Lung microvascular endothelial cell (primary cell): ENCODE measurements at places on chromosomes 16 and 17.

DNA sequence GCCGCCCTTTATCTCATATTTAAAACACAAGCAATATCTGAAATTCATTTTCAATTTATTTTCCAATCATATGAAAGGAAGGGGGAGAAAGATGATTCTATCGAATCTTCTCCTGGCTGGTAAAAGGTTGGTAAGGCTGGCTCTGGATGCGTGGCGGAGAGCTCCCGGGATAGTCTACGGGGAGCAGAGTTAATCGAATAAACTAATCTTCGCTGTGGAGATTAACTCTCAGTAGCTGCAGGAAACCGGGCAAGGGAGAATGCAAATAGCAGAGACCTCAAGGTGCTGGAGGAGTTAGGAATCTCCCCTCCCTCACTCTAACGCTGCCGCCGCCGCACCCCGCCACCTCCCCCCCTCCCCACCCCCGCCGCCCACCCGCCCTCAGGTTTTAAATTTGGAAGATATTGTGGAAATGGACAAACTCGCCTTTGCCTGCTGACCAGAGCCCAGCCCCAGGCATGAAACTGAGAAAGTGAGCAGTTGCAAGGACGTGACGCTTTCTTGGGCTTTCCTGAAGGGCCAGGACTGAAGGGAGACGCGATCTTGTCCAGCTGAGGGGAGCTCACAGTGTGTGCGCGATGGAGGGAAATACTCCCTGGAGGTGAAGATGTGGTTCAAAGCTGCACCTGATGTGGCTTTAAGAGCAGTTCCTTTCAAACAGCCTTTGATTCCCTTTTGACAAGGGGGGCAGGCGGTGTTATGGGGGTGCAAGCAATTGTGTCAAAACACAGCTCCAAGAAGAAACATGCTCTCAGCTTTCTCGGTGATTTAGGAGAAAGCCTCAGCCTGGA is 308.2 kb upstream of the IRX3 start:
- DNase-seq = no peak

DNA sequence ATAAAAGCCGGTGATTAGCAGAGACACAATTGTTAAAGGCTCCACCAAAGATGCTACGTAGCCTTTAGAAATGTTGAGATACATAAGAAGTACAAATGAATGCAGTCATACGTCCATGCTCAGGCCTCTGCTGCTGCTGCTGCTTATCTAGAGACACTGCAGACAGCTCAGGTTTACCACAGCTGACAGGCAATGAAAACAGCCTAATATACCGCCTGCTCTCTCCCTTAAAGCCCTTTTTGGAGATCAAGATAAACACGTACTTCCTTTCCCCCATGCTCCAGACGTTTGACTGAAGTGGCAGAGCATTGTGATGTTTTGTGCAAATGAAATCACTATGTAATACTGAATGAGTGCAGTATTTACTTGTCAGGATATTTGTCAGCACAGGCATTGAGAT is 185.3 kb downstream of the AATF start:
- DNase-seq = peak; percentile 22

DNA sequence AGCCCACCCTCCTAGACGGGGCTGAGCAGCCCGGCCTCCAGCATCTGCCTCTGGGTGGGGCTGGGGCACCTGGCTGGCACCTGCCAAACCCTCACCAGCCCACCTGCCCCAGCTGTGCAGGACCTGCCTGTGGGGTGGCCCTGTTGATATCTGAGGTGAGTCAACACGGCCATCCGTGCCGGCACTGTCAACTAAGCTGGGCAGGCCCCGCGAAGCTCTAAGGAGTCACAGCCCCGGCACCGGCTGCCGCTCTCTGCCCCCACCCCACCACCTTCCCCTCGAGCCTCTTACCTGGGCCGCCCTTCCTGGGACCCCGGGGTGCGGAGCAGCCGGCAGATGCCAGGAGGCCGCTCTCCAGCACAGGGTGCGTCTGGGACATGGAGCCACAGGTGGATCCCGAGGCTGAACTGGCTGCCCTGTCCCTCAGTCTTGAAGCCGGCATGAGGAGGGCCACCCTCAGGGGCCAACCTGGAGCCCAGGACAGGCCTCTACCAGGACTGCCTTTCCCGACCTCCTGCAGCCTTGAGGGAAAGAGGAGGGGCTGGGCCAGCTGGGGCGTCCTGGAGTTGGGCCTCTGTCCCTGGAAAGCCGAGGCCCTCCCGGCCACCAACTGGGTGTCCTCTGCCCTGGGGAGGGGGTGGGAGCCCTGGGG is 515 bp downstream of the CBFA2T3 start:
- no peak for DNase-seq

DNA sequence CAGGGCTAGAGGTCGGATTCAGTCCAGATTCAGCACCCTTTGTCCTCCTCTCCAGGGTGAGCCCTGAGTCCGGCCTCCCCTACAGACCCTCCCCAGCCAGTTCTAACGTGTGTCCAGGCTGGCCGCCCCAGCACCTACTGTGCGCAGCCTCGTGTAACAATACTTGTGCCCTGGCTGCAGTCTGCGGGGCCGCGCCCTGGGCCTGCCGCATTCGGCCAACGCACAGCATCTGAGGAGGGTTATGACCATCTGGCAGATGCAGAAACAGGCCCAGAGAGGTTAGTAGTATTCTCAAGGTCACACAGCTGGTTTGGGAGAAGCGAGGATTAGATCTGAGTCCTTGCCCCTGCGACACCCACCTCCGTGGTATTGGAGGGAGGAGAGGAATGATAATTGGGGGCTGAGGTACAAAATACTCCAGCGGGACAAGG is 968 bp downstream of the RIPOR1 start:
- DNase-seq = peak; percentile 30

DNA sequence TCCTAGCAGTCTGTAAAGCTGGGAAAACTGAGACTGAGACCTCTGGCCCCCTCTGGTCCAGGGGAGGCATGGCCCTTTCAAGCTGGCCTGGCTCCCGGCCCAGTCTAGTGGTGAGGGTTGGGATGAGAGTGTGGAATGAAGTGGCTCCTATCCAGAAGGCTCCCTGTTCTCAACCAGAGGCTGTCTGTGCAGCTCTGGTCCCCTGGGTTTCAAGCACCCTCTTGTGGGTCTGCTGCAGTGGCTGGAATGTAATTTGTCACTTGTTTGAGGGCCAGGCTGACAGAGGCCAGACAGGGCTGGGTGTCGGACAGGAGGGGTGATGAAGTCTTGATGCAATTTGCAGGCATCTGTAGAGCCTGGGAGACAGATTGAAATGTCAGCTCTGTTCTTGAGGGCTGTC is 22.1 kb upstream of the PHF12 start:
- DNase-seq = peak; percentile 55

- no peak for DNase-seq
These were observed 15.9 kb downstream of the SLC46A1 start for GRCh38 chr17:28390141-28390540.

- no peak for DNase-seq
These were observed 20.2 kb downstream of the TBCD start for GRCh38 chr17:82772026-82772425.

GRCh38 chr16:66001432-66001831 is 365.1 kb upstream of the CDH5 start:
- no peak for DNase-seq

- no peak for DNase-seq
These were observed 65.8 kb downstream of the RMI2 start for GRCh38 chr16:11411059-11411550.

DNA sequence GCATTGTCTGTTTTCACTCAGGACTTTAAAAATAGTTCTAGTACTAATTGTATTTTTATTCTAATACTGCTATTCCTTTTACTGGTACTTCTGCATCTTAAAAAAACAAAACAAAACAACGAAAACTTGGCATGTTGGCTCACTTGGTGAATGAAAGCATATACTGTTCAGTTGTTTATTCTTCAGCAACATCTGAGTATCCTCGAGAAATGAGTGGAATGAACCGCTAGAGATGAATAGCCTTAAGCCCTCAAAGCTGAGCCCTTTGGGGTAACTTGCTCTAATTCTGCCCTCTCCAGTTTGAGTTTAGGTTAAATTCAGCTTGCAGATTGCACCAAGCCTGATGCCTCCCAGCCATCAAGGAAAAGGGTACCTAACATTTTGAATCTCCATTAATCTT is 126.5 kb downstream of the WWOX start:
- DNase-seq = no peak

DNA sequence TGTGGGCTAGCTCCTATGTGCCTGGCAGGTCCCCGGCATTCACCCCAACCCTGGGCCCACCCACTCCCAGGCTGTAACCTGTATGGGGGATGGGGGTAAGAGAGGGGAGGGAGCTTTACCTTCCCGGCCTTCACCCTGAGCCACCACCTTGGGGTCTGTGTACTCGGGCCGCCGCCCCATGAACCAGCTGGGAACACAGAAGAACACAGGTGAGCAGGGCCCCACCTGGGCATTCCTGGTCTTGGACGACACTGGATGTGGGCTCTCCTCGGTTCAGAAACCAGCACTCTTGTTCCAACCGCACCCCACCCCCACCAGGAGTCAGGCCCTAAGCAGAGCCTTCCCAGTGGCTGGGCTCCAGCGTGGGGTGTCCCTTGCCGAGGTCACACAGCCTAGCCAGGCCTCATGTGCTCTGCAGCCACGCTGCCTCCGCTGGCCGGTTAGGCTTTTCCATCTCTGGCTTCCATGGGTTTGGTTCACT is 18.8 kb downstream of the B9D1 start:
- DNase-seq = no peak

DNA sequence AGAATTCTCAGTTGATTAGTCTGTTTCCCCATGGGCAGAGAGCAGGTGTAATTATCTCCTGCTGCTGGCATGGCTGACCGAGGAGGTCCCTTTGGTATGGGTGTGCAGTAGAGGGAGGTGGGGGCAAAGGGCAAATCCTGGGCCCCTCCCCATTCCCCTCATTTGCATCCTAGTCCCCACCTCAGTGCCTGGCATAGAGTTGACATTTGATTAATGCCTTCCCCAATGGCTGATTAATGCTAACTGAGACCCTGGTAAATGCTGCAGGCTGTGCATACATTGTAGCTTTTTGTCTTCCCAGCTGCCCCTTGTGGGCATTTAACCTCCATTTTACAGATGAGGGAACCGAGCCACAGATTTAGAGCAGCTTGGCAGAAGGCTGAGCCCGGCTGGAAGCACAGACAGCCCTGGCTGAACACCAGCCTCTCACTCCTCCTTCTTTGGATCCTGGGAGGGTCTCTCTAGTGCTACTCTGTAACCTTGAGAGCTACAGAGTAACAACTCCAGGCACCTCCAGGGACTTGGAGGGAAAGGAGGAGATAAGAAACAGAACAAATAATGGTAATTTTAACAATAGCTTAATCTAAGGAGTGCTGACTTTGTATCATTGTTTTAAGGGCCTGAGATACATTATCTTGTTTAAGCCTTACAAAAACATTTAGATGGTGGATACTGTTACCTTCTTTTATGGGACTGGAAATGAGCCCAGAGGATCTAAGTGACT is 5.1 kb downstream of the PLCG2 start:
- DNase-seq = no peak

DNA sequence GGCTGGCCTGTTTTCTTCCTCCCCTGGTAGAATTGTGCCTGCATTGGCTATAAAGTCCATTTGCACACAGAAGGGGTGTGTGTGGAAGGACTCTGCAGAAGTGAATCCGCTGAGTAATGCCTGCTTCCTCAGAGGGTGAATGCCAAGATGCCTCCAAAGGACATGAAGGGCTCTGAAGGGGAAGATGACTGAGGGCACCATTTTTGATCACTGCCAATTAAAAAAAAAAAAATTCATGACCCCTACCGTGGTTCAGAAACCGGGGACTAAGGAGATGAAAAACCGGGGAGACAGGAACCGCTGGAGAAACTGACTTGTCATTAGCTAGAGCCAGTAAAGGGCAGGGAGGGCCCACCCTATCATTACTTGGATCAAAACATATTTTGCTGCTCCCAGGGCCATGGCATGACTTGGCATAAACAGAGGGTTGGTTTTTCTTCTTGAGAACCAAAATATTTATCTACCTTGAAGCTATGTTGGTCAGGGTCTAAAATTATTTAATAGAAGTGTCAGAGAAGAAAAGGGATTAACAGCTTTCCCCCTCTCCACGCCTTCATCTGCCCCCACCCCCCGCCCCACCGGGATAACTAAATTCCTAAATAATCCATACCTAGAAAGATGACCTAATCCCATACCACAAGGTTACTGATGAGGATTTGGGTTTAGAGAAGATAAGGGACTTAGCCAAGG is 3.6 kb upstream of the USP7 start:
- DNase-seq = peak; percentile 21
